ENCODE measurements at places on chromosomes 12 and 14.

DNA sequence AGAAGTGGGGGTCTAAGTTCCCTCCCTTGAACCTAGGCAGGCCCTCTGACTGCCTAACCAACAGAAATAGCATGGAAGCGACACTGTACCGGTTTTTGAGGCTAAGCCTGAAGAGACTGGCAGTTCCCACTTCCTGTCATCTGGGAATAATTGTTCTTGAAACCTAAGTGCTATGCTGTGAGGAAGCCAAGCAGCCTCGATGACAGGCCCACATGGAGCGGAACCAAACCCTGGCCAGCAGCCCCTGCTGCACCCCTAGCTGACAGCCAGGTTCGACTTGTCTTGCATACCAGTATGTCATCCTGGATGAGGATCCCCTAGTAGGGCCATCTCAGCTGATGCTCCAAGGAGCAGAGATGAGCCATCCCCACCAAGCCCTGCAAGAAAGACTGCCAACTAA is 6.4 kb upstream of the GPR68 start:
- DNase-seq, result no peak

DNA sequence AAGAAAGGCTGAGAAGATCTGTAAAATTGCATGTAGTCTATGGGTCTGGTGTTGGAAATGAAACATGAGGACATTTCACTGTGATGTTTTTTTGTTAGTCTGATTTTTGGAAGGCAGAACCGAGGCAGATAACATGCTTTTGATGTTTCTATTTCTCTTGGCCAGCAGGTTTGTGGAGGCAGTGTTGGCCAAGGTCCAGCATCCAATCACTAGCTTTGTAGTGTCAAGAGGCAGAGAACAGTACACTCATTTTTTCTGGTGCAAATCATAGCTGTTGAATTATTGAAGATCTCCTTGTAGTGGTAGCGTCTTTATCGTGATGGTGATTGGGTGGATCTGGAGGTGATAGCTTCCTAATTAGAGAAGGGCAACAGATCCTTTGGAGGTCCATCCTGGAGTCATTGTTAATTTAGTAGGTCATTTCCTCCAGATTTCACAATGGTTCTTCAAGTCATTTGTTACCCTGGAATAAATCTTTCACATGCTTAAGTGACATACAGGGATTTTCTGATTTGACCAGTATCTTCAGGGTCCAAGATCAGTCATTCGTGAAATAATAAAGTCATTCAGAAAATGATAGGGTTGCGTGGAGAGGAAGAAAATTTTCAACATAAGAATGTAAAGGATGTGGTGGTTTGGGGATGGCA is 252.4 kb upstream of the CPNE8 start:
- no peak for DNase-seq

GRCh38 chr12:49636574-49636973 is 13.2 kb downstream of the PRPF40B start:
- no peak for DNase-seq

DNA sequence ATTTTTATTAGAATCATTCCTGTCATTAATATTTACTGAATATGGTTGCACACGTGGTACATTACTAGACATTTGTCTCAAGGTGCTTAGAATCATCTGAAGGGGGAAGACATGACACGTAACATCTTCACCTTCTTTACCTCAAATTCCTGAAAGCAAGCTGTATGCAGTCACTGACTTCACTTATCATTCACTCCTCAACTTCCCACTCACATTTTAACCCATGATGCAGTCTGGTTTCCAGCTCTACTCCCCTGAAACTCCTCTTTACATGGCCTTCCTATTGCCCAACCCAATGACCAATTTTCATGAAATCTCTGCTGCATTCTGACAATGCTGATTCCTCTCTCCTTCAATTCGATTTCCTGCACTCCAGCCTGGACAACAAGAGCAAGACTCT is 5.8 kb upstream of the PSMC6 start:
- DNase-seq, result no peak

- no peak for DNase-seq
Measured at GRCh38 chr14:99408286-99408970, 72.2 kb downstream of the SETD3 start.

DNA sequence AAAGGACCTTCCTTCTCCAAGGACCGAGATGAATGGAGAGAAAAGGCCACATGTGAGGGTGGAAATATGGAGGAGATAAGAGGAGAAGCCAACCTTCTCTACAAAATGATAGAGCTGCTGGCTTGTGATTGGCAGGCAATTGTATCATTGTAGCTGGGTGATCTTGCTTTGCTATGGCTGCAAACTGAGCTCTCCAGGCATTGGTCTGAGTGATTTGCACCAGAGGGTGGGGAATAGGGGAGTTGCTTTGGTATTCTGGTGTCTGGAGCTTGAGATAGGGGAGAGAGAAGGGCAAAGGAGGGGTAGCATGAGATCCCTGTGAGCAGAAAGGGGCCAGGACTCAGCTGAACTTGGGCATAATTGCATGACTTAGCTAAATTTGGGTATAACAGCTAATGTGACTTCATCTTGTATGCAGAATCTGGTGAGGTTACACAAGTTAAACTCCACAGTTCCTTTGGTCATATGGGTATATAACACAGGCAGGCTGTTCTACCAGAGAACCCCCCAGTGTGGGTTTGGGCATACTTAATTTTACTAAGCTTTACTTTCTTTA is 72.0 kb downstream of the FOS start:
- DNase-seq, result no peak

- no peak for DNase-seq
Measured at GRCh38 chr12:10563002-10563401, 50.4 kb downstream of the MAGOHB start.

DNA sequence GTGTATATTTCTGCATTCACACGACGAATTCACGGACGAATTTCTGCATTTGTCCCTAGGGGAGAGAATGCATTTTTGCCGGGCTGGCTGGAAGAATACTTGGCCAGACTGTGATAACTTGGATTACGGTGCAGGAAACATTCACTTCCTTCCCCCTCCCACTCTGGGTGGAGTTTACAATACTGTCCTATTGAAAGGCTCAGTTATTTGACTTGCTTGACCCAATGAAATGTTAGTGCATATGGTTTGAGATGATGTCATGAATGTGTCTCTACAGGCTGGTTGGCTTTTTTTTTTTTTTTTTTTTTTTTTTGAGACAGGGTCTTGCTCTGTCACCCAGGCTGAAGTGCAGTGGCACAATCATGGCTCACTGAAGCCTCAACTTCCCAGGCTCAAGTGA is 90.7 kb upstream of the NOS1 start:
- no peak for DNase-seq

DNA sequence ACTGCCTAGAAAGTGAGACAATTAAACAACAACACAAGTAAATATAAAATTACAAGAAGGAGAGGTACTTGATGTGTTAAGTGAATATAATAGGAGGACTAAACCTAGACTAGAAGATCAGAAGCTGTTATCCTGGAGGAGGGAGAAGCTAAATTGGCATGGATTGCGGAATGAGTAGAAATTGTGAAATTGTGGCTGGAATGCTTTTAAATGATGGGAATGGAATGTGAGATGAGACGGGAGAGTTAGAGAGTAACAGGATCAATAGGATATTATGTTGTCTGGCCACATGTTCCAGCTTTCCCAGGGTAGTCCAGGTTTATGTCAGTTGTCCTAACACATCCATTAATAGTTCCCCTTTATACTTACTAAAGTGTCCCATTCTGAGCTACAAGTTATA is 44.0 kb upstream of the CPNE8 start:
- no peak for DNase-seq

- DNase-seq, result no peak
Measured at GRCh38 chr12:30598889-30599288, 96.8 kb downstream of the IPO8 start.

GRCh38 chr12:58540480-58541299 is 379.6 kb downstream of the LRIG3 start:
- DNase-seq, result no peak

DNA sequence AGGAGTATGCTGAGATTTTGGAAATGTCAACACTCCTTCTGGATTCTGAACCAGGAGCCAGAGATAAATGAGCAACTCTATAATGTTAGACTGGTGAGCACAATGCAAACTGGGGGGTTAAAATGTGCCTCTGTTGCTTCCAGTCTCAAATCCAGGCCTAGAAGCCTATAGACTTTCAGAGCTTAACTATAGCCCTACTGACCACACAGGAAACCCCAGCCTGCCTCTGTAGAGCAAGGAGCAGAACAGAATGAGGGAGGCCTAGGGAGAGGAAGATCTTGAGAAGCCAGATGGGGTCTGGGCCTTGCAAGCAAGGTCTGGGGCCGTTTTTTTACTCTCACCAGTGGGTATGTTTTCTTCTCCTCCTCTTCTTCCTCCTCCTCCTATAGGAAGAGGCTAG is 225.4 kb upstream of the KITLG start:
- no peak for DNase-seq

DNA sequence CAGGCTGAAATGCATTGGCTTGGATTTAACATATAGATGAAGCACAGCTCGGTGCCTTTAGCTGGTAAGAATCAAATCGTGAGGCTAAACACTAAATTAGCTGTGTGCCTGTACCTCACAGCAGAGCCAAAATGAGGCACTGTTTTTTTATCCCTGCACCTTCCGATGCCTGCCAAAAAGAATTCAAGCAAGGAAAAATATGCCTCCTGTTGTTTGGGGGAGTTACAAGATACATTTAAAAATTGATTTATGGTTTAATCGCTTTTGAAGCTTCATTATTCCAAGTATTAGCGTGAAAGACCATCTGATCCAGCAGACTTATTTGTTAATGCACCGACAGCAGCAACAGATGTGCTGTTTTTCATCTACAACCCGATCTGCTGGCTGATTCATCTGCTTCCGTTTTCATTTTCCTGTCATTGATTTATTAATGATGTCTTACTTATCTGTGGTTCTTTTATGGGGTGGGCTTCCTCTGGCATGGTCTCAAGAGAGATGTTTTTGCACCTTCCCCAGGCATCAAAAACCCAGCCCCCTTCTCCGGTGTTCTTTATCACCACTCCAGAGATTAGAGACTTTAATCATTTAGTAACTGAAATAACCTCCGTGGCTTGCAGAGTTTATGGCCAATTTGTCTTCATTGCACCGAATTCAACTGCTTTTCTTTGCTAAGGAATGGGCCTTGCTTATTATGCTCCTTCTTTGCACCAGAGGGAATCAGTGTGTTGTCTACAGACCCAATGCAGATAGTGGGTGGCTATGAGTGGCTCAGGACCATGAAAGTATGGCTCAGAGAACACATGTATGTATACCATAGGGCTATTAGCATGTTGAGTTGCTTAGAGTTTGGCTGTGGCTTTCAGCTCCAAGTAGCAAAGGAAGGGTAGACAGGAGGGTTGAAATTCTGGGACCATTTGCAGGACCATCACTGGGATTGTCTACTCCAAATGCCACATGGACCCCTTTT is 166.8 kb upstream of the TMEM260 start:
- DNase-seq, result no peak

DNA sequence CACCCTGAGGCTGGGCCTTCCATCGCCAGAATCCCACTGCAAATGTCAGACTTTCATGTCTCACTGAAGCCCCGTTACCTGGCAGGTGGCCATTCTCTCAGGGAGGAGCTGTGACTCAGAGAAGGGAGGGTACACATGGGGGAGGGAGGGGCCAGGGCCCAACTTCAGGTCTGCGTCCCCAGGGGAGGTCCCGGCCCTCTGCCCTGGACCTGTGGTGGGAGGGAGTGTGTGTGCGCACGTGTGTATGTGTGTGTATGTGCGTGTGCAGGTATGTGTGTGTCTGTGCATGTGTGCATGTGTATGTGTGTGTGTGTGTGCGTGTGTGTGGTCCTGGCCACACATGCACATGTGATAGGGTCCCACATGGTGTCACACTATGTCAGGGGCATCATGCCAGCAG is 50.9 kb downstream of the MVK start:
- no peak for DNase-seq

DNA sequence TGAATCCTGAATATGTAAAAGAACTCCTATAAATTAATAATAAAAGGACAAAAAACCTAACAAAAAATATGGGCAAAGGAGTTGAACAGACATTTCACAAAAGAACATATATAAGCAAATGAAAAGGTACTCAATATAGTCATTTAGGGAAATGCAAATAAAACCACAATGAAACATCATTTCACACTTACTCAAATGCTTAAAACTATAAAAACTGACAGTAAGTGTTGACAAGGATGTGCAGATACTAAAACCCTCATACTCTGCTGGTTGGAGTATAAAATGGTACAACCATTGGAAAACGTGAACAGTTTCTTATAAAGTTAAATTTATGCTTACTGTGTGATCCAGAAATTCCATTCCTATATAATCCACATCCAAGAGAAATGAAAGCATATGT is 247.1 kb downstream of the GXYLT1 start:
- DNase-seq, result no peak

DNA sequence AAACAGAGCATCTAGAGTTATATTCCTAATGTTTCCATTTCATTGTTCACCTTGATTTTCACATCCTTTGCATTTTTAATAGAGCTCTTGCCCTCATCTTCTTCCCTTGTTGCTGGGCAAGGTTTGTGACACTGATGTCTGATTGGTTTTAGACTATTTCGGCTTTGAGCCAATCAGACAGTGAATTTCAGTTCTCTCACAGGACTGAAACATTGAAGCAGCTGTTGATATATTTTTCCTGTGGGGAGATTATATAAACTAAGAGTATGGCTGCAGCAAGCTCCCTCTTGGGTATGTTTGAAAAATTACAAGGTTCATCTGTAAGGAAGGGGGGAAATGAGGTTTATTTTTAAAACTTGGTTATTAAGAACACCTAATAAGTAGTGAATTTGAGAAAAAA is 51.2 kb downstream of the ATF7IP start:
- DNase-seq, result no peak

DNA sequence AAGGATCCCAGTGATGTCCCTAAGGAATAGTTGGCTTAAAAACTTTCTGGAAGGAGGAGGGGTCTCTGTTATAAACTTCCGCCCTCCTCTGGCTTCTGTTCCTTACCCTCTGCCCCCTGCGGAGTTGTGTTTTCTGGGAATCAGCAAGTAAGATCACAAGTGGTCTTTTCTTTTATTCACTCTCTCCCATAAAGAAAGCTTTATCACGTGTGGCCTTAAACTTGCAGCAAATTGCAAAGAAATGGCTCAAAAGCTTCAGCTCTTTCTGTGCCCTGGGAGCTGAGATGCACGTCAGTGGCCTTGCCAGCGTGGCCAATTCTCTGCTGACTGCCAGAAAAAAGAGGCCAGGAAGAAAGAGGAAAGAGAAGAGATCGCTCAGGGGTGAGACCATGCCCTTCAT is at the start of gene SLCO1C1:
Gene SLCO1C1, plus strand, starts transcription at position 101 of the 400 bp plus-strand sequence. CDS start 4,245 bp downstream, outside the sequence.
- no peak for DNase-seq

DNA sequence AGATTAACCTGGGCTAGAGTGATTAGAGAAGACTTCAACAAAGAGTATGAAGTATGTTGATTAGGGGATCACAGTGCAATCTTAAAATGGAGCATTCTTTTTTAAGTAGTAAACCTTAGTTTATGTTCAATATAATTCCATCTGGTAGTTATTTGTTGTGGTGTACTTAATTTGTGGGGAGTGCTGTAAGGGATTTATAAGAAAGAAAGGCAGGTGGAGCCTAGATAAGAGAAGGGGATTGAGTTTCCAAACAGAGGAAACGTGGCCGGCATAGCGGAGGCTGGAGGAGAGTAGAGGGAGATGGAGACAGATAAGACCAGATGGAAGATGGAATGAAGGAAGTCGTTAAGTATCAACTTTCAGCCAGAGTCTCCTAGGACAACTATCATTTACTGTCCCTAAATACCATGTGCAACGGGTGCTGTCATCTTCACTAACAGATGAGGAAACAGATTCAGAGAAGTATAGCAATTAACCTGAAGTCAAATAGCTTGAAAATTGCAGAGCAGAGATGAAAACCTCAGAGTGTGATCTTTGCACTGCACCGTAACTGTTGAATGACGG is 38.1 kb downstream of the GOLGA5 start:
- DNase-seq, result no peak

Measured in activated CD4-positive, CD25-positive, alpha-beta regulatory T cell (primary cell).